Stimulated activated CD8-positive, alpha-beta memory T cell treated with anti-CD3 and anti-CD28 coated beads, Interleukin-7, amount 100 ng/mL, for 1 hour (primary cell): ENCODE measurements at places on chromosomes 2 and 18.

DNA sequence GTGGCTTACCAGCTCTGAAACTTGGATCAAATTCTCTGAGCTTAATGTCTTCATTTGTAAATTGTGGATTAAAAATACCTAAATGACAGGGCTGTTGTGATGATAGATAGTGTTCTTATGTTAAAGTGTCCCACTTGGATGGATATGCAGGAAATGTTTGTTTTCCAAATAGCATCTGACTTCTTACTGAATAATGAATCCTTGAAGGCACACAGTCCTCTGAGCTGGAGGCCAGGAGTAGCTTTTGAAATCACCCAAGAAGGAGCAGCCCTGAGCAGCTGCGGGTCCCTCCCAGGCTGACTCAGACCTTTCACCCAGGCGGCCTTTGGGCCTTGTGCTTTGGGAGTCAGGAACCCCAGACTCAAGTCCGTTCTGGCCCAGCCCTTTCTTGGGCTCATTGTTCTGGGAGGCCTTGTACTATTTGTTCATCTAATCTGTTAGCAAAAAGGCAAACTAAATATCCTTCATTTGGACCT lies 173.0 kb upstream of the GATA6 start:
- no peak for DNase-seq

DNA sequence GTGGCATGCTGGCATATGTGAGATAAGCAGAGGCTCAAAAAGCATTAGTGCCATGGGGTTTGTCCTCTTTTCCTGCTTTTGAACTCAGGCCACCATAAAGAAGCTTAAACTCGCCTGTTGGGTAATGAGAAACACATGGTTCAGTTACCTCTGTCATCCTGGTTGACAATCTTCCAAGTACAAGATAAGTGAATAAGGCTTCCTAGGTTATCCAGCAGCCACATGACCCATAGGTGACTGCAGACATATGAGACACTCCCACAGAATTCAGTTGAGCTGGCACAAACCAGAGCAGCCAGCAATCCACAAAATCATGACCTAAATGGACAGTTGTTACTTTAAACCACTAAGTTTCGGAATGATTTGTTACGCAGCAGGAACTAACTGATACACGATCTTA lies 97.3 kb downstream of the TACR1 start:
- DNase-seq, result no peak

DNA sequence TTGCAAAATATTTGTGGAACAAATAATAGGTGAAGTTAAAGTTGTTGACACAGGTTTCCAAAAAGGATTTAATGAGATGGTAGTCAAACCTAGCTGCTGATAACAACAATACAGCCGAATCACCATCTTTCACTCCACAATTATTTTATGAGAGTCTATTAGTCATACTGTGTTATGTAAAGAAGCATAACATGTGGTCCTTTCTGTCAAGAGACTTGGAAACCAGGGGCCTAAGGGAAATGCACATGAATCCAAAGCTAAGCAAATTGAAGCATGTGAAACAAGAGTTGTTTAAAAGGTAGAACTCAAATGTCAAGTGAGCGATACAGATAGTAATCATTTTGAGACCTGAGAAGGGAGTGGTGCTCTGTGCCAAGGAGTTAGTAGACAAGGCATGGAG lies 16.0 kb downstream of the CD28 start:
- DNase-seq, result no peak

DNA sequence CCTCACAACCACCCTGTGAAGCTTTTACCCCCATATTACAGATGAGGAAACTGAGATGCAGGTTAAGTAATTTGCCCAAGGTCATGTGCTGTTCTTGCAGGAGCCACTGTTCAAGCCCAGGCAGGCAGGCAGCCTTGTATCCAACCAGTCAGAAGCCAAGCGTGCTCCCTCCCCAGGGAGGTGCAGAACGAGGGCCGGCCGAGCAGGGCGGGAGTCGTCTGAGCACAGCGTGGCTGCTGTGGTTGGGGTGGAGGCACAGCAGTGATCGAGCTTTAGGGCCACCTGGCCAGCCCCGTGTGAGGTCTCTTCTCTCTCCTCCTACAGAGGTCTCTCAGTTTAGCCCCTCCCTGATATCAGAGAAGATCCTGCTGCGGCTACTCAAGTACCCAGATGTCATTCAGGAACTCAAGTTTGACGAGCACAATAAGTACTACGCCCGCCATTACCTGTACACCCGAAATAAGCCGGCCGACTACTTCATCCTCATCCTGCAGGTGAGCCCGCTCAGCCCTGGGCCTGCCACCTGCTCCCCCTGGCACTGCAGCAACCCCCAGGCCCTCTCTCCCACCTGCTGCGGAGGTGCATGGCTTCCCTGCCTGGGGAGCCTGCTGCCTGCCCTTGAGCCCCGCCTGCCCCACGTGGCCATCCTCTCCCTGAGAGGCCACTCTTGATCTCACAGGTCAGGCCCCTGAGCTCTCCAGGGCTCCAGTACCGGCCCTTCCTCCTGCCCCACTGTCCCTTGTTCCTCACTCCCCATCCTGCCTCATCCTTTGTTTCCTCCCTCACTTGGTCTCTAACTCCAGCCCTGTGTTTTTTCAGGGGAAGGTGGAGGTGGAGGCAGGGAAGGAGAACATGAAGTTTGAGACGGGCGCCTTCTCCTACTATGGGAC lies 17.1 kb upstream of the CNNM3 start:
- no peak for DNase-seq

GRCh38 chr2:136750065-136750464 lies 15.3 kb upstream of the THSD7B start:
- DNase-seq, result no peak

- no peak for DNase-seq
These were observed 85.7 kb downstream of the SEPTIN10 start for GRCh38 chr2:109527846-109528705.

DNA sequence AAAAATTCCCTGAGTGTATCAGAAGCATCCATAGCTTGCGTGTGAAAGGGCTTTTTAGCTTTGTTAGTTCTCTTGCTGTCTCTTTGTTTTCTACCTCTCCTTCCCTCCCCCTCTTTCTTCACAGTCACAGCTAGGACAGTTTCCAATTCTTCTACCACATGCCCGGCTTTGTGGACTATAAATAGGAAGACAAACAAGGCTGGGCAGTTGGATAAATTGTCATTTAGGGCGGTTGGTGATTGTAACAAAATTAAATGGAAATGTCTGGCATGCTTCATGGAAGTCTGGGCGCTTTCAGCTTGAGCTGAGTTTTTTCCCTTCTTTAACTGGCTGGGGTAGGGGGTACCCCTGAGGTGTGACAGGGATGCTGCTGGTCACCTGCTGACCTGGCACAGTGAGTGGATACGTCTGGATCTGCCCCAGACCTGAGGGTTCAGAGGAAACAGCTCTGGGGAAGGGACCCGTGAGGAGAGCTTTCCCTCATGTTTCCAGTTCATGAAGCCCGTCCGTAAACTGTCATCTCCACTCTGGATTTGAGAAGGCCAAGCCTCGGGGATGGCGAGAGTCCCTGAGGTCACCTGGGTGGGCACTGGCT lies 29.0 kb upstream of the GIGYF2 start:
- DNase-seq, result no peak

GRCh38 chr2:109288544-109289368 lies 159.8 kb downstream of the SH3RF3 start:
- DNase-seq, result no peak

GRCh38 chr2:227147023-227147422 lies 17.0 kb downstream of the COL4A4 start:
- DNase-seq, result no peak

DNA sequence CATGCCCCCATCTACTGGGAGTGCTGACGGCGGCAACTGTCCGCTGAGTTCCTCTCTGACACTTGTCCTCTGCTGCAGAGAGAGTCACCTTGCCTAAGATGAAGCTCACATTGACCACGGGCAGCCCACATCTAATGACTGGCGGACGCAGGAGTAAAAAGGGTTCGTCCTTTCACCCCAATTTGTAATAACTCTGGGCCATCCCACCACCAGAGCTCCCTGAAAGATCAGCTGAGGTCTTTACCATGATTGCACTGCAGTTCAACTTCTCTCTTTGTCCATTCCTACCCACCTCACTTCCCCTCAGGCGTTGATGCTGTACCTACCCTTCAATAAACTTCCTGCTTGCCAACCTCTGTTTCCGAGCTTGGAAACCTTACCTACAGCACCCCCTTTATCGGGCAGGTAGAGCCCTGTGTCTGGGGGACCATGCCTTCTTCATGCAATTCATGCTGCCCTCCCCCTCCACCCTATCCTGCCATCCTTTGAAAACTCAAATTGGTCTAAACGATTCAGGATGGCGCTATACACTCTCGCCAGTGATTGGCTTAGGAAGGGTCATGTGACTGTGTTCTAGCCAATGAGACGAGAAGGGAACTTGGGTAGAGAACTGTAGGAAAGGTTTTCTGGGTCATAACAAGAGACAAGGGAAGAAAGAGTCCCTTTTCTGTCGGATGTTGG lies 10.3 kb upstream of the B3GNT2 start:
- no peak for DNase-seq
